ENCODE measurements at places on chromosomes 3 and 15.

GRCh38 chr3:115361806-115362205 is 214.7 kb upstream of the ZBTB20 start:
- DNase-seq, result no peak

DNA sequence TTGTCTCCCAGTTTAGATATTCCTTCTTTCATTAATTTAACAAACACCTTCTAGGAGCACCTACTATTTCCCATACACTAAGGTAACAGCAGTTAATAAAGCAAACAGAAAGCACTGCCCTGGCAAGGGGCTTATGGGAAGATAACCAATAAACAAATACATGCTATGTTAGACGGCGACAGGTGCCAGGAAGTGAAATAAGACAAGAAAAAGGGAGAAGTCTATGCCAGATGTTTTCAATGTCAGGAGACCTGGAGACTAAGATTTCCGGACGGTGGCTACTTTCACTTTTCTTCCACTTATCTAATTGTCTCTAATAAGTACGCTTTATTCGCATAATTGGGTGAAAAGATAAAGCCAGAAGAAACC is 32.5 kb upstream of the ZNF445 start:
- DNase-seq, result no peak

DNA sequence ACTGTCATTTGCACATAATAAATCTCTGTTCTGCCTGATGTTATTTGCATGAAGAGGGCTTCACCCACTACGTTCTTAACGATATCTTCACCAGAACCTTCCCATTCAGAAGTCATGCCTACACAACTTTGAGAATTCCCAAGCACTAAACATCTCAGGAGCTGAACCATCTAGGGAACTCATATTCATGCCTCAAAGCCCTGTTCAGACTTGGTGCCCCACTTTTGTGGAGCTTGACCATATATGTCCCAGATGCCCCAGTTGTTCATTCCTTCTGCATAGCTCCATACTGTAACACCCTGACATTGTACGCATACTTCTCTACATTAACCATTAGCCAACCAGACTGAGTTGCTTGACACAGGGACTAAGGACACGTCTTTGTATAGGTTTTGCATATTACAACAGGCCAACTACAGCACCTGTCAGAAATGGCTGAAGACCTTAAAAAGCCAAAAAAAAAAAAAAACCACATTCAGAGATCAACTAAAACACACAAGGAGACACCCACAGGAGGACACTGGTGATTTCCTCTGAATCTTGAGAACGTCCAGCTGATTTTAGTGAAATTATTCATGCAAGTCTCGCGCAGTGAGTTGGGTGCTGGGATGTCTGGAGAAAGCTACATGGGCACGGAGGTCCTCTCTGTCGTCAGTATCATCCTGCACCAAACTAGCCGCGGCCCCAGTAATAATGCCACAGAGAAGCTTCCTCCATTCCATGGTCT is 141.4 kb downstream of the FOXP1 start:
- DNase-seq, result no peak

- DNase-seq, result no peak
Observed at GRCh38 chr3:152021951-152022461, 148.6 kb downstream of the SUCNR1 start.

DNA sequence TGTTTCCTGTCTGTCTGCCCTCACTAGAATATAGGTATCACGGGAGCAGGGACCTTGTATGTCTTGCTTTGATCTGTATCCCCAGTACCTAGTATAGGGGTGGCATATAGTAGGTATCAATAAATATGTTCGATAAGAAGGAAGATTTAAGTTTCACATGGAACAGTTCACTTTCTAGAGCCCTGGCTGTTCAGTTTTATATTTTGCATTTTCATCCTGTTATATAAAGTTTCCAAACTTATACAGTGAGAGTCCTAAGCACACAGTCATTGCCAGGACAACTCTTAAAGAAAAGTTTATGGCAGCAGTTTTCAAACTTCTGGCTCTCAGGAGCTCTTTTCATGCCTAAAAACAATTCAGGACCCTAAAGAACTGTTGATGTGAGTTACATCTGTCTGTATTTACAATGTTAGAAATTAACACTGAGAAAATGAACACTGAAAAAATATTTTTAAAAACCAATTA is 13.4 kb downstream of the ITPR1 start:
- no peak for DNase-seq

GRCh38 chr15:27993544-27993943 is 105.6 kb downstream of the OCA2 start:
- DNase-seq, result no peak

DNA sequence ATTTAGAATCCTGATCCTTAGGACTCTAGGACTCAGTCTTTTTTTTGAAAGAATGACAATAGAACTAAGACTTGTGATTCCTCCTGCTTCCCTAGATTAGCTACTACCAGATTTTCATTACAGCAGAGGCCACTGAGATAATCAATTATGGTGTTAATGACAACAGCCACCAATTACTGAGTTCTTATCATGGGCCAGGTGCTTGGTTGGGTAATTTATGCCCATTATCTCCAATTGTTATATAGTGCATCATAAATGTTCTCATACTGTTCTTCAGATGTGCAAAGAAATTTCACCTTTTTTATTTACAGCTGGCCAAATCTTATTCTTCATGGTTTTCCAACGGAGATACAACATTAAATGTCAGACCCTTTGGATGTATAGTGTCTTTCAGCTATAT is 162.9 kb upstream of the CMC1 start:
- no peak for DNase-seq

- no peak for DNase-seq
Observed at GRCh38 chr3:47113669-47114365, 50.1 kb downstream of the SETD2 start.

- no peak for DNase-seq
Observed at GRCh38 chr3:60140160-60140559, 1090.3 kb upstream of the CFAP20DC start.

GRCh38 chr15:37076543-37076942 is 23.8 kb downstream of the MEIS2 start:
- no peak for DNase-seq

DNA sequence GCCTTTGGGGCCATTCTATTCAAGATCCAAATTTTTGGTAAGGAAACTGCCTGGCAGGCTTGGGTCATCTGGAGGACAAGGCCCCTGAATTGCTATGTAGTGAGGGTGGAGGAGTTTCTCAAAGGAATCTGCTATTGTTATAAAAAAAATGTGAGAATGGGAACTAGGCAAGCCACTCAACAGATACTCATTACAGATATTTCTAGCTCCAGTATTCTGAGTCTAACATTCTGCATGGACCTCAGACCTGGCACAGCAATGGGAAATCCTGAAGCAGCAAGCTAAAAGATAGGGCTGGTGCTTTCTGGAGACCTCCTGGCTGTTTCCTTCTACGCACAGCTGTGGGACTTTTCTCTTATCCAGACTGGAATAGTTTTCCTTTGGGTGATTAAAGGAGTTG is 430.7 kb upstream of the RBMS3 start:
- DNase-seq, result no peak

DNA sequence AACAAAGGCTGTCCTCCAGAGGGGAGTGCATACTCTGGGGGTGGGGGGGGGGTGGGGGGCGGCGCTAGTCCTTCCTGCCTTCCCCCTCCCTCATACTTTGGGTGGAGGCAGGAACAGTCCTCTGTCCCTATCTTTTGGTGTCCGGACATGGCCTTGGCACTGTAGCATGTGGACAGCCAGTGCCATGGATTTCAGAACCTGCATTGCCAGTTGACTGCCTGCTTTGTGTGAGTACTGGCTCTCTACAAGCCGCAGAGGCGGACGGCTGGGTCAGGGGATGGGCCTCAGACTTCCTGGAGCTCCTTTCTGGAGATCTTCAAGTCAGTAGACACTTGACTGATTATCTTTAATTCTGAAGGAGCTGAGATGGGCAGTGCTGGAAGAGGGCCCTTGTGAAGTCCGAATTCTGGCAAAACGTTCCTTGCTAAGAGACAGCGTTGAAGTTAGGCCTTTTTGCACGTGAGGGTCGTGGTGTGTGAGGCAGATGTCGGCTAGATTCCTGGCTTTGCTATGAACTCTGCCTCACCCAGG is 2.5 kb downstream of the CLDN11 start:
- DNase-seq, result no peak

DNA sequence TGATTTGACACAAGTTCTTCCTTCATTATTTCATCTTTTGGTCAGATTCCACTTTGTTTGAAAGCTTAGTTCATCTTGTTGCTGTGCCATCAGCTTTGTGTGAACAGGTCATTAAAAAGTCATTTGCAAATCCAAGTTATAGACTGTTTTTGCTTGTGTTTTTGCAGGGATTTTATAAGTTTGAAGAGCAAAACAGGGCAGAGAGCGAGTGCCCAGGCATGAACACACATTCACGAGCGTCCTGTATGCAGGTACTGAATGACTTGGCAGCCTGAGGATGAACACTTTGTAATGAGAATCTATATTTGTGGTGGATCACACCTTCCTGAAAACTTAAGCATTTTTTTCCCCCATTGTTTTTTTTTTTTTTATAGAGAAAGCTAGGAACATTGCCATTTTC is 60.6 kb upstream of the SAMMSON start:
- no peak for DNase-seq

DNA sequence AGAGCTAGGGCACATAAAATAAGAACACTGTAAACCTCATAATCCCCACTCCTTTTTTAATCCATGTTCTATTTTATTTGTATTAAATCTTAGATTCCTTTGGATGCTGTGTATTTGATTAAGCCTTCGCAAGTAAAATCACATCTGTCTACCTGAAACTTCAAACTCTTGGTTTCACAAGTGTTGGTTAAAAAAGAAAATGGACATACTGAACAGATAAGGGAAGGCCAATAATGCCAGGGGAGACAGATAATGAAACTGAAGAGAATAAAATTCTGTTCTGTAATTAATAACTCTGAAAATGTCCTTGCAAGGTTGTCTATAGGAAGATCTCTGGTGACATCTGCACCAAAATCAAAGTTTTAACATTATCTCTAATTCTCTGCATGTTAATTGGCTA is 114.2 kb downstream of the ULK4 start:
- DNase-seq, result no peak

DNA sequence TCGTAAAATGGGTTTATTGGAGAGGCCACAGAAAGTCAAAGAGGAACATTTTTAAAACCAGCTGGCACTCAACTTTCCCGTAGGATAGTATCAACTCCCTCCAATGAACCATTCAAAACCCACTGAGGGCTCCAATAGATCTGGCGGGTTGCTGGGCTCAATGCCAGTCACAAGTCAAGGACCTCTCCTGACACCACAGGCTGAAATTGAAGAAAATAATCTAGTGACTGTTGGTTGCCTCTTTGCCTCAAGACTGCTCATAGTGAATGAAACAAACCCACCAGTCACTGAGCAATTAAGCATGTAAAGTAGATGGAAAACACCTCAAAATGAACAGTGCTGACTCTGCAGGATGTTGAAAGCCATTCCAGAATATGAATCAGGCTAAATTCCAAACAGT is 500.6 kb upstream of the AGTR1 start:
- DNase-seq, result no peak

- no peak for DNase-seq
Observed at GRCh38 chr3:60552581-60552980, 698.7 kb downstream of the FHIT start.

DNA sequence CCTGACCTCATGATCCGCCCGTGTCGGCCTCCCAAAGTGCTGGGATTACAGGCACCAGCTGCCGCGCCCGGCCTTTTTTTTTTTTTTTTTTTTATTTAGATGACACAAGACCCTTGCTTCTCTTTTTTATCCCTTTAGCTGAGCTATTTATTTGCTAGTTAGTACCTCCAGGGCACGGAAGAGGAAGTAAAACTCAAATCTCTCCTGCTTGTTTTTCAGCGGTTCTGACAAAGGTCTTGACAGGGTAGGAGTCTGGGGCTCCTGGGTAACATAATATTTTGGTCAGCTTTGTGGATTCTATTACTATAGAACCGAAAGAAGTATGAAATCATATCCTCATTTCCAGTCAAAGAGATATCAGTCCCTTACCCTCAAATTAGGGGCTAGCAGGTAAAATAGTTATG is 44.0 kb upstream of the ETV5 start:
- no peak for DNase-seq

GRCh38 chr15:31216215-31216911 is 110.3 kb upstream of the KLF13 start:
- DNase-seq, result peak; percentile 16

DNA sequence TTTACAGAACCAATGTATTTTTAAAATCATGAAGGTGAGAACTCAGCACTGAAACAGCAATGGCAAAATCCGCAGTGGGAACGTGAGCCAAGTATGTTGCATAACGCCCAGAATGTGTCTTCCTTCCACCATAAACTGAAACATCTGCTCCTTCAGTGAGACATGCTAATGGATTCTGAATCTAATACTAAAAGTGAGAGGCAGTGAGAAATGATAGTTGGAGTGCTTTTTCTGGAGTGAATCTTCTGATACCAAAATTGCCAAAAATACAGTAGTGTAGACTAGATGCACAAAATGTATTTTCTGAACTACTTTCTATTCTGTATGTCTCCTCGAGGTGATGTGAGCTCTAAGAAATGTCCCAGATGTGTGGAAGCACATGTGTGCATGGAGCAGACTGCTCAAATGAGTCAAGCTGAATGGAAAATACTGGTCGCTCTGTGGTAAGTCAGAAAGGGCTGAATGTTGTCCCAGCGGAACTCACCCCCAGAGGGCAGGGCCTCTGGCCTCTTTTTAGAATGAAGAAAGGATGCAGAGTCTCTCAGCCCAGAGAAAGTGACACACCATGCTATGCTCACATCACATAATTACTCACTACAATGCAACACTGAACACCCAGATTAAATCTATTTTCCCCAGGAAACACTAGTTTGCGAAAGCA is 73.0 kb downstream of the ATP10A start:
- peak; percentile 34 for DNase-seq

- DNase-seq, result no peak
Observed at GRCh38 chr15:34754674-34755418, at the start of gene GJD2. TSS of gene GJD2 (minus strand) at chr15:34754998. CDS start at chr15:34754488, 510 bp downstream.

GRCh38 chr15:69679623-69680228 is 227.1 kb downstream of the RPLP1 start:
- DNase-seq, result no peak

DNA sequence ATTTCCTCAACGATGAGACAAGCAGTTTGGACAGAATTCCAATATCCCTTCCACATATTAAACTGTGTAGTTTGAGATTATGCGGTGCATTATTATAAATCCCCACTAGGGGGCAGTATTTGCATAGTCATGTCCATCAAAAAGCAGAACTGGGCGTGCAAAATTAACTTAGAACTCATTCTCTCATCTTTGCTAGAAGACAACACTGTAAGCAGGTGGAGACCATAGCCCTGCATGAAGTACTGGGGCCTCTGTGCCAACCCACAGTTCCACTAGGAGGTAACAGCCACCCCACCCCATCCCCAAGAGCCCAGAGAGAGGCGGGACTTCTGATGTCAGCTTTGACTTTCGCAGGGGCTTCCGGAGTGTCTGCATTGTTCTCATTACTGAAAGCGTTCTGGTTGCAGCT is 106.6 kb upstream of the TMC3 start:
- peak; percentile 12 for DNase-seq

- DNase-seq, result no peak
Observed at GRCh38 chr3:175270198-175270837, 411.2 kb downstream of the NAALADL2 start.

GRCh38 chr15:82072926-82073537 is 27.2 kb upstream of the MEX3B start:
- no peak for DNase-seq
